ENCODE measurements at places on chromosomes 1 and 21.

- no peak for DNase-seq
Measured at GRCh38 chr1:185668013-185668412, 66.2 kb upstream of the HMCN1 start.

- DNase-seq = no peak
Measured at GRCh38 chr1:34113887-34114286, 51.1 kb downstream of the CSMD2 start.

GRCh38 chr1:22364764-22365163, 86.9 kb upstream of the ZBTB40 start:
- DNase-seq = no peak

- peak; percentile 45 for DNase-seq
Measured at GRCh38 chr1:40650075-40650474, 15.4 kb downstream of the RIMS3 start.

DNA sequence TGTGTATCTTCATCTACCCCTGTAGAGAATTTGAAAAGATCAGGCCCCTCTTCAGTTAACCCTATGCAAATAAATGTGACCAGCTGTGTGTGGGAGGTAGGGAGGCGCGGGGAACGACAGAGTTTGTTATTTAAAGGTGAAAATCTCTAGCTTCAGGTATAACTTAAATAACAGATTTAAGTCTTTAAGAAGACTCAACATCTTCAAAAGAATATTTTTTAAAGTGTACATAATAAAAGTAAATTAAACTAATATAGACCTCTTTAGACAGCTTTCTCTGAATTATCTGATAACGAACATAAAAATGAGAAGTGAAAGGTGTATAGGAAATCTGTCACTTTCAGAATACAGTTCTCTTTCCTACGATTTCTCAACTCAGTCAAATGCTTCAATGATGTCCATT, 16.0 kb downstream of the ANGPTL3 start:
- no peak for DNase-seq

DNA sequence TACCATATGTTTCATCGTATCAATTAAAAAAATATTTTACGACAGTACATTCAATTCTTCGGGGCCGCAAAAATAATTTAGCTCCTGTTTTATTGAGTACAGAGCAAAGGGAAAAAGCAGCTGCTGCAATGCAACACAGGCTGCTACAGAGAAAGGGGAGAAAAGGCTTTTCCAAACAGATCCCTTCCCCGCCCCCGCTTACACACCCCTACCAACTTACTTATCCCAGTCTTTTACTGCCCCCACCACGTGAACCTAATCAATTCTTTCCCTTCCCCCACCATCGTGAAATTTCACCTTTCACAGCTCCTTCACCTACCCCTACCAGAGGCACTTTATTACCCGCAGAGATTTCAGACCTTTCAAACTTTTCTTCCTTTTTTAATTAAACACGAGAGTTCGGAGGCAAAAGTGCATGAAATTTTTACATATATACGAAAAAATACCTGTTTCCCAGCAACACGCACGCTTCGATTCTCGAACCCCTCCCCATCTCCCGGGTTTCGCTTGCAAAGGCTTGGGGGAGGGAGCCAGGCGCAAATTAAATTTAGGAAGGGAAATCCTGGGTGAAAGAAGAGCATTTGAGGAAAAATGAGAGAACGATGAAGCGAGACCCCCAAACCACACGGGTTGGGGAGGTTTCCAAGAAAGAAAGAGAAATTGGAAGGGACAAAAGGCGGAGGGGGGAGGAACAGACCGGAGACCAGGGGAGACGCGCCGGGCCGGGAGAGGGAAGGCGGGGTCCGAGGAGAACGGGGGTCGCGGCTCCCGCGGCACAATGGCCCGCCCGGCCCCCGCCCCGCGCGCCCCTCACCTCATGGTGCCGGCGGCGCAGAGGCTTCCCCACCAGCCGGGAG, 823 bp downstream of the ENAH start:
- no peak for DNase-seq

DNA sequence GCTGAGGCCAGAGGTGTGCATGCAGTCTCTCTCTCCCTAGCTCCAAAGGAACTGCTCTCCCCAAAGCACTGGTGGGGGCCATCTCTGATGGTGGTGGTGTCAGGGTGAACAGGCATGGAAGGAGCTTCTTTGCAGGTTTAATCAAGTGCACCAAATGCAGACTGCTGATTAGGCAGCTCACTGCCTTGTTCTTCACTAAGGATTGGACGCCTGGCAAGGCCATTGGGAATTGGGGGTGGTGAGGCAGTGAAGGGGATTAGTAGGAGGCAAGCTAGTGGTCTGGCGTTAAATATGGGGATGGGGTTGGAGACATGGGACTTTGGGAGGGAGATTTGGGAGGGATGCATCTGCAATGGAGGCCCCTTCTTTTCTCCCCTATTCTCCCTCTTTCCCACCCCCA, 1.5 kb downstream of the CACNA1E start:
- DNase-seq = no peak

- no peak for DNase-seq
Measured at GRCh38 chr1:211348547-211348946, 21.9 kb downstream of the TRAF5 start.

GRCh38 chr1:192808163-192808517, 699 bp upstream of the RGS2 start:
- no peak for DNase-seq

DNA sequence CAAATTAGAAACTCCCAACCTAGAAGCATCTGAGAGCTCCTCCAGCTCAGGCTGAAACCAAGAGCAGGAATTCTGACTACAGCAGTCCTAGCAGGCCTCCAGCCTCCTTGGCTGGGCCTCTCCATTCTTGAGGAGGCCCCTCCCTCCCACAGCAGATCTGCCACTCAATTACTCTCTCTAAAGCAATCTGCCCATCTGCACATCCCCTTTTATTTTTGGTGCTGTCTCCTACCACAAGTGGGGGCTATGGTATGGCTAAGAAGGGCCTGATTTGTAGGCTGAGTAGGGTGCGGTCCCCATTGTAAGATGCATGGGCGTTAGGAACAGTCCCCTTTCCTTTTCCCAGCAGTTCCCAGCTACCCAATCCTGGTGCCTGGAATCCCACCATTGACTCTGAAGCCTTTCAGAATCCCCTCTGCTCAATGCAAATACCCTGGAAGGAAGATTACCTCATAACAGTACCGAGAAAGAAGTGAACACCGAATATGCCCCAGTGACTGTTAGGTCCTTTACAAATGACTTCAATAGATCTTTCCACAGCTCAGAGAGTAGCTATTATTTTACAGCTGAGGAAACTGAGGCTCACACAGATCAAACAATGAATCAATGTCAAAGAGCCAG, 11.6 kb upstream of the TTC39A start:
- no peak for DNase-seq

- no peak for DNase-seq
Measured at GRCh38 chr1:214520544-214521165, 30.7 kb downstream of the PTPN14 start.

- DNase-seq = no peak
Measured at GRCh38 chr1:239819096-239819495, 272.6 kb upstream of the FMN2 start.

DNA sequence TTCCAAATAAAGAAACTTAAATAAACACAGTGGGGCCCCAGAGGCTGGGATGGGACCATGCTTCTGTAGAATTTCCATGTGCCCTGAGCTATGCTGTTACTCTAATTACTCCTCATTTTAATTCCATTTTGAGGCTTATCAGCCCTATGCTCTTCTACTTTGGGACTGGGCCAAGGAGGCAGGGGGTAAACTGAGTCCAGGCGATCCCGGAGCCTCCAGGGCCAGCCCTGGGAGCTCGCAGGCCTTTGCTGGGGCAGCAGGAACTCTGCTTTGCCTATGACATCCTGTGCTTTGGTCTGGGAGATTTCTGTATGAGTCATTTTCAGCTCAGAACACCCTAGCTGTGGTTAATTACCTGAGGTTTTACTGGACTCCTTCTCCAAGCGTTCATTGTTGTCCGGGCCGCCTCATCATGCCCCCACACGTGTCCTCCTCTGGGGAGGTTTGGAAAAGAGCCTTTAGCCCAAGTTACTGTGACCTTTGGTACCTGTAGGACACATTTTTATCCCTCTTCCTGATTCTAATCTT, 95.7 kb downstream of the RHOU start:
- DNase-seq = no peak

GRCh38 chr1:99784809-99785255, 18.4 kb upstream of the FRRS1 start:
- DNase-seq = no peak

DNA sequence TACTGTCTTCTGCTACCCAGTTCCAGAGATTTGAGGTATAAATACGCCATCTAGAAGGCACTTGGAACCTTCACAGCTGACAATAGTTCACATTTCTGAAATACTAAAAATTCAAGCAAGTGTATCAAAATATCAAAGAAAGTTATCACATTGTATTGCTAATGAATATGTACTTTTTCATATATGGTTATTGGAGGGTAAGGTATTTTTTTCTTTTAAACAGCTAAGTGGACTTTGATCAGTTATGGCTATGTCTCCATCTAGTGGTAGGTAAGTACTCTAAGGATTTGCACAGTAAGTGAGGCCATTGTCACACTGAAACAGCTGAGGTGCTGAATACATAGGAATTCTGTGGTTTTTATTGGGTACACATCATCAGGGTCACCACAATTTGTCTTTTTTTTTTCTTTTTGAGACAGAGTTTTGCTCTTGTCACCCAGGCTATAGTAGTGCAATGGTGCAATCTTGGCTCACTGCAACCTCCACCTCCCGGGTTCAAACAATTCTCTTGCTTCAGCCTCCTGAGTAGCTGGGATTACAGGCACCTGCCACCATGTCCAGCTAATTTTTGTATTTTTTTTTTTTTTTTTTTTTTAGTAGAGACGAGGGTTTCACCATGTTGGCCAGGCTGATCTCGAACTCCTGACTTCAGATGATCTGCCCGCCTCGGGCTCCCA, 49.1 kb upstream of the CR2 start:
- DNase-seq = peak; percentile 61

GRCh38 chr1:55773211-55773940, 558.2 kb upstream of the USP24 start:
- DNase-seq = no peak

- DNase-seq = no peak
Measured at GRCh38 chr1:60225486-60225885, 151.9 kb upstream of the C1orf87 start.

DNA sequence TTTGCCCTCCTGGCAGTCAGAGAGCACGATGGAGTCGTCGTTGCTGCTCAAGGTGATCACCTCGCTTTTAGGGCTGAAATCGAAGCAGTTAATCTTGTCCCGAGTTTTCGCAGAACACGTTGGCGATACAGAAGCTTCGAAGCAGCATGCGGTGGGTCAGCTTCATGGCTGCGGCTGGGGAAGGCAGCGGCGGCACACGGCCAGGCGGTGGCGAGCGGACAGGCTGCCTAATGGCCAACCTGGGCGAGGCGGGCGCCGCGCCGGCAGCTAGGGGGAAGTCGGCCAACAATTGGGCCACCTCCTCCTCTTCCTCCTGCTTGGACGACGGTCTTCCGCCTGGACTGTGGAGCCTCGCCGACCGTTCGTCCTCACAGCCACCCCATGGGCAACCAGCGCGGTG, 34.8 kb downstream of the CDC7 start:
- no peak for DNase-seq

DNA sequence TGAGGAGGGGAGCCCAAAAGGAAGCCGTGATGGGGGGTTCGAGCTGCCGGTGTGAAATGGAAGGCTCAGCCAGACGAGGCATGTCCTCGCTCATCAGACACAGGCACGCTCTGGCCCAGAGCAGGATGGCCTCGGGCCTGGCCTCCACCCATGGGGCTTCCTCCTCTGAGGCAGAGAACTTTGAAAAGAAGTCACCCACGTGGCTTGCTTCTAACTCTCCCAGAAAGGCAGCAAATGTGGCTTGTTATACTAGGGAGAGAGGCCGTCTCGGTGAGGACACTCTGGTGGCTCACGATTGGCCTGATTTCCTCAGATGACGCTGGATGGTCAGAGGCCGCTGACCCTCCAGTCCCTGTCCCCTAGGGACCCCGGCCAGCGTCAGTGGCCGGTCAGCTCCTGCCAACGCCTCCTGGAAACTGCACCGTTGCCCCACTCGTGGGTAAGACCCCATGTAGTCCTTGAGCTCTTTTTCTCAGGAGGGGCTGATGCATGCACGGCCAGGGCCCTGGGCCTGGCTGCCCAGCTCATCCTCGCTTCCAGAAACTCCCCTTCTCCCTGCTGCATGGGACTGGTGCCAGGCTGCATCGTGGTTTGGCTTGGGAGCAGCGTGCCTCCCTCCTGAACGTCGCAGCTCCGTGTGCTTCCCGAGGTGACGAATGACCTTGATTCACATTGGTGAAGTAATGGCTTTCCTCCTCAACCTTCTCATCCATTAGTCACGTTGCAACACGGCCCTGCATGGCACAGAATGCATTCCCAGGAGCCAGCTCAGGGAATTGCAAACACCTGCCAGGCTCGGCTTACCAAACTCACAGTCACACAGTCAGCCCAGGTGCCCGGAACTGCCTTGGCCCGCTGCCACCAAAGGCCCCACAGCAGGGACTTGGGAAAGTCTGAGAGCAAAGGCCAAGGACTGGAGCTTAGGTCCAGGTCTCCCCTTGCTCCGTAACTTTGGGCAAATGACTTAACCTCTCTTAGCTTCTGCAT, 58.8 kb downstream of the TOMM20 start:
- peak; percentile 87 for DNase-seq

DNA sequence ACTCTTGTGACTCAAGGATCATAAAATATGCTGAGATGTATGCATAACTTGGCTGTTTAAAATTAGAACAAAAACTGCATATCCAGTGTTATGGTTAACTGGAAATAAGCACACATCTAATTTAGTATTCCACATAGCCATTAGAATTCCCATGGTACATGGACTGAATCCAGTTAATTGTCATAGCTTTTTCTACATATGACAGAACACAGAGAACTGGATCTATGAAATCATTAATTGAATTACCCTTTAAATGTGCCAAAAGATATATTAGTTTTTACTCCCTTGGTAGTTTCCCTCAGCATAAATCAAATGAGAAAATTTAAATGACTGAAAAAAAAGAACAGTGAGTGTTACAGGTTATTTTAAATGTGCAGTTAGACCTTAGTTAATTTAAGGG, 395.9 kb downstream of the NCAM2 start:
- no peak for DNase-seq

DNA sequence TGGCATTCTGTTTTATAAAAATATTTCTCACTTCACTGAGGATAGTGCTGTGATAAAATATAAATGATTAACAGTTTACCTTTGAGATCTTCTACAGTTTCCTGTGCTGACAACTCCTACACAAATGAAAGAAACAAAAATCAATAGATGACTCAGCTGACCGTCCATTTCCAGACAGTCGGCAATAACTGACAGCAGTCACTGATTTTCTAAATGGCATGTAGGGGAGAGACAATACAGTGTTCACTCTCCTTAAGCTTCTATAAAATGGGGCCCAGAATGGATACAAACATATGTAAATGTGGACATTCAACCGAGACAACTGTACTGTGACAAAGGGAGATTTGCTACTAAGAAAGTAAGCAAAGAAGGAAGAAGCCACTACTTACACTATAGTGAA, 34.3 kb downstream of the PCNX2 start:
- no peak for DNase-seq

GRCh38 chr1:42973286-42973685, 14.6 kb upstream of the SLC2A1 start:
- DNase-seq = no peak
